ENCODE measurements at places on chromosomes 16 and 17.

DNA sequence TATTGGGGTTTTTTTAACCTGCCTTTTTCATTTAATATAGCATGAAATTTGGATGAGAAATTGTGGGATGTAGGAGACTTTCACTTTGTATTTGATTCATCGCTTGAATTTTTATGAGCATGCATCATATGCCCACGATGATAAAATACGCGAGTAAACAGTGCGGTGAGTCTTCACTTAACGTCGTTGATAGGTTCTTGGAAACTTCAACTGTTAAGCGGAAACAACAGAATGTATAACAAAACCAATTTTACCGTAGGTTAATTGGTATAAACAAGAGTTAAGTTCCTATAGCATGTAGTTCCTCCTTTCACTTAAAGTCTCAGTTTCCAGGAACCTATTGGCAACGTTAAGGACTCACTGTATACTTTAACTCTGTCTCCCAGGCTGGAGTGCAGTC is 28.7 kb downstream of the MMP15 start:
- DNase-seq, result no peak

DNA sequence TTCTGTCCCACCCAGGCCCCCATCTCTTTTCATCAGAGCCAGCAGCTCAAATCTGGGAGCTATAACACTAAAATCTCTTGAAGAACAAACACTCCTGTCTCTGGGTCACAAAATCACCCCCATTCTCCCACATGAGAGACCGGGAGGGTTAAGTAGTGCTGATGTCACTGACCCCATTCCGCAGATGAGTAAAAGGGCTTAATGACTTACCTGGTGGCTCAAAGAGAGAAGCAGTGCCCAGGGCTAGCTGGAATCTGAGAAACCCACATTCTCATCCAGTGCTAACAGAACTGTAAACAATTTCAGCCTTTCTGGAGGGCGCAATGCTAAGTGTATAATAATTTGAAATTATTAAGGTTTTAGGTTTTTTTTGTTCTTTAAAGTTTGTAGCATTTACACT is 26.3 kb upstream of the LHX1 start:
- DNase-seq, result no peak

- DNase-seq, result no peak
These were observed 127.7 kb downstream of the XYLT1 start for GRCh38 chr16:17343028-17343427.

DNA sequence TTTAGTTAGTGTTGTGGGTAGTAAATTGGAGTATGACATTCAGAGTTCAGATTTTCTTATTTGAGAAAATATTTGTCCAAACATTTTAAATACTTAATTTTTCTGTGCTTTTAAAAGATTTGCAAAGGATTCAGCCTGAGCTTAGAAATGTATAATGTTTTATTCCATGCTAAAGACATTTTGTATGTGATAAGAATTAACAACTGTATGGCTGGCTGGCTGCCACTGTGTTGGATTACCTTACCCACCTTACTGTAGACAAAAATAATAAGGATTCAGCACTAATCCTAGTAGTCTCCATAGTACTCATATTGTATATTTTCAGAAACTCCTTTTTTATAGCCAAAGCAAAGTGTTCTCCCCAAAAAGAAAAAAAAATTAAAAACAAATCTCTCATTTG is 74.8 kb downstream of the TANC2 start:
- DNase-seq, result no peak

GRCh38 chr17:28733346-28733745 is 4.8 kb downstream of the NEK8 start:
- no peak for DNase-seq

Measured in NCI-H187 (cell line).